ENCODE measurements at places on chromosomes 1 and 21.

- DNase-seq: no peak
These were observed 51.7 kb downstream of the SLC16A1 start for GRCh38 chr1:112904071-112904830.

GRCh38 chr1:12145616-12146342 lies 21.0 kb upstream of the TNFRSF1B start:
- DNase-seq: no peak

- no peak for DNase-seq
These were observed 35.4 kb downstream of the CLCA1 start for GRCh38 chr1:86504137-86504479.

DNA sequence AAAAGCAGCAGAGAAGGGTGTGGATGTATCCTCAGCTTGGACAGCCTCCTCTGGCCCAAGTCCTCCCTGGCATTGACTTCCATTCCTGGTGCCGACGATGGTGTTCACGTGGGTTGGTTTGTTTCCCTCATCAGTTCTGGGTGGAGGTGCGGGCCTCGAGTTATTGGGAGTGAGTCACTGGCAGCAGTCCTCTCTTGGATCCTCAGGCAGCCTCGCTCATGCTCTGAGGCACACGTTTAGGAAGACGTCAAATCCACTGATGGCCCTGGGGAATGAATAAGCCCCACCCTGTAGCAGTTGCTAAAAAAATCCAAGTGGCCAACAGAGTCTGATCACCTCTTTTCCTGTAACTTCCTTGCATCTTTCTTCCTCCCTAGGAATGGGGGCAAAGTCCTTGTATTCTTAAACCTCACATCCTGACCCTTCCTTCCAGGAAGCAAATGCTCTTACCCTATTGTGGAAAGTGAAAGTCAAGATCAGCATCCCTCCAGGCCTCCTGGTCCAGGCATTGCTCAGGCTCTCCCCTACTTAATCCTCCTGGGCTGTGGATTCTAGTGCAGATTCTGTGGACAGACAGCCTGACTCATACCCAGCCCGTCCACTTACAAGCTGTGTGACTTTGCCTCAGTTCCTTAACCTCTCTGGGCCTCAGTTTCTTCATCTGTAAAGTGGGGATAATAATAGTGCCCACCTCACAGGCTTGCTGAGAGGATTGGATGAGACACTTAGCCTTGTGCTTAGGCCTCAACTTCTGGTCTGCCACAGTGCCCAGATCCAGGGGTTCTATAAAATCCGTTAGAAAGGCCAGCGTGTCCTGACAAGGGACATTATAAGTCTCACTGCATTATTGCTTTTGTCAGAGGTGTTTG lies 111.1 kb downstream of the TLR5 start:
- no peak for DNase-seq

DNA sequence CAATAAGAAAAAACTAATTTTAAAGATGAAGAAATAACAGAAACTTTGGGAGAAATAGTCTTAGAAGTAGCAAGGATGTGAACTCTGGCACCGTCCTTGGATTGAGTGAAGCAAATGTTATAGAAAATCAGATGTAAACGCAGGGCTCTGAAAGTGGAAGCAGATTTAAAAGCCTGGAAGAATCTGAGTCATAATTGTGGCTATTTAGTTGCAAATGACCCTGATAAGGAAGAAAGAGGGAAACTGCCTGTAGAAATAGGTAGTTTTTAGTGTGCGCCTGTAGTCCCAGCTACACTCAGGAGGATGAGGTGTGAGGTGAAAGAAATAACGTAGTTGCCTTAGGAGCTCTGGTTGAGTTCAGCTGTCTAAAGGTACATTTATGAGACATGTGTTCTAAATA lies 101.0 kb downstream of the NGF start:
- no peak for DNase-seq

DNA sequence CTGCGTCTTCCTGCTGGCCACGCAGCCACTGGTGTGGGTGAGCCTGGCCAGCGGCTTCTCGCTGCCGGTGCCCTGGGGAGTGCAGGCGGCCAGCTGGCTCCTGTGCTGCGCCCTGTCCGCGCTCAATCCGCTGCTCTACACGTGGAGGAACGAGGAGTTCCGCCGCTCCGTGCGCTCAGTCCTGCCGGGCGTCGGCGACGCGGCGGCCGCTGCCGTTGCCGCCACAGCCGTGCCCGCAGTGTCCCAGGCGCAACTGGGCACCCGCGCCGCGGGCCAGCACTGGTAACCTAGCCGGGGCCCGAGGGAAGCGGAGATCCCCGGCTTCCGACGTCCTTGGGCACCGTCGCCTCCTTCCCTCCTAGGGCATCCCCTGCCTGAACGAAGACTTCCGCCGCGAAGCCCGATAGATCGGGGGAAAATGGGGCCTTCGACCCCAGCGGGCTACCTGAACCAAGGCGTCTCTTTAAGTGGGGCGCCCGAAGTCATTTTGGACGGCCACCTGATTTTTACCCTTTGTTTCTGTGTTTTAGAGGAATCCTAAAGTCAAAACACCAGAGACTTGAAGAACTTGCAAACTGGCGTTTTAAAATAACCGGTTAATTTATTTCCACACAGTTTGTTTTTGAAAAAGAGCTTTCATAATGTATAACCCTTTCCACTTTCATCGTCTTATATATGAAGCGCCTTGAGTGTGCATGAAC lies 2.0 kb downstream of the GPR88 start:
- no peak for DNase-seq

Data from CD8-positive, alpha-beta T cell (primary cell).